ENCODE measurements at places on chromosomes 7 and 10.

DNA sequence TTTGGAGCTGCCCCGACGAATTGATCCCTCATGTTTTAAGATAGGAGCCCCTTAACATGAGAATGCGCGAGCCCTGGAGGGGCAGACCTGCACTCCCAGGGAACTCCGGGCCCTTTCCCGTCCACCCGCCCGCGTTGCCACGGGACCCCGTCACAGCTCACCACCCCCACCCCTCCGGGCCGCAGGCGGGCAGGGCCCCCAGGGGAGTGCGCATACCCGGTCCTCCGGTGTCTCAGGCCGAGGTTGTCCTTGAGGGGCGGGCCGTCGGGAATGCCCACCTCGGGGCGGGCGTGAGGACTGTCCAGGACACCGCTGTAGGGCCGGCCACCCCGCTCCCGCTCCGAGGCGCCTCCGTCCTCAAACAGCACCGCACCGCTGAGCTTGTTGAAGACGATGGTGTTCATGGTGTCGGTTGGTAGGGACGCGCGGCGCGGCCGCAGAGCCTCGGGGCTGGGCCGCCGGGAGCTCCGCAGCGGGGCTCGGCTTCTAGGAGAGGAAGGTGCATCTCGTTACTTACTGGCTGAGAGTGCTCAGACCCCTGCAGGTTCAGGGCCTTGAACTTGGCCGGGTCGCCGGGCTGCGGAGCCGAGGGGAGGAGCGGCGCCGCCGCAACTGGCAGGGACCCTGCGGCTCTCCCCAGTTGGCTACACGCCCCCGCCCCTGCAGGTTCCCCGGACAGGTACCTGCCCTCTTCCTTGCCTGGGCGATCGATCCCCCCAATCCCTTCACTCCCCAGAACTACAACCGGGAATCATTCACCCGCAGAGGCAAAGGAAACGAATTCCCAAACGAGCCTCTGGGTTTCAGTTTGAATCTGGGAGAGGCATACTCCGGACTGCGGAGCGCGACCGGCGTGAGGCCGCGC lies 2.4 kb downstream of the MKX start:
- peak; percentile 12 for DNase-seq

- DNase-seq: no peak
Measured at GRCh38 chr7:10237306-10237705, 736.4 kb upstream of the PHF14 start.

GRCh38 chr7:149261316-149261828 lies 624 bp upstream of the ZNF783 start:
- DNase-seq: no peak

- no peak for DNase-seq
Measured at GRCh38 chr7:44814919-44815318, 18.4 kb downstream of the PPIA start.

DNA sequence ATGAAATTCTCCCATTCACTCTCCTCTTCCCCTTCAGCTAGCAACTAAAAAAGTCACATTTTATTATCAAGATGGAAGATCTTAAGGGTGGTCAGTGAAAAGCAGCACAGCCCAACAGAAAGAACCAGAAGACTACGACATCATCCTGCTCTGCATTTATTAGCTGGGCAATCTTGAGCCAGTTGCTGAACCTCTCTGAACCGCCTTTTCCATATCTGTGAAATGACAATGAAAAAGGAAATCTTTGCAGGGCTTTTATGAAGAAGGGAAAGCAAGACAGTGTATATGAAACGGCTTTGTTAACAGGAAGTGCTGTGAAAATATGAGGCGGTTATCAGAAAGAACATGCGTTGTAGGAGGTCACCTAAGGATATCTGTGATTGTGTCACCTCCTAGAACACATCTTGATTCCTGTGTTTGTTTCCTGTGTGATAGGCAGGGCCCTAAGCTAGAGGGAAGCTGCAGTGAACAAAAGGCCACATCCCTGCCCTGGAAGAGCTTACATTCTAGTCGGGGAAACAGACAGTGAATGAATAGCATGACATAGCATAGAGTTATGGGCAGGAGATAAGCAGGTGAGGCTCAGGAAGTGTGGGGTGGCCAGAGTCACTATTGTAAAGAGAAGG lies 36.0 kb upstream of the KCNMA1 start:
- DNase-seq: no peak

DNA sequence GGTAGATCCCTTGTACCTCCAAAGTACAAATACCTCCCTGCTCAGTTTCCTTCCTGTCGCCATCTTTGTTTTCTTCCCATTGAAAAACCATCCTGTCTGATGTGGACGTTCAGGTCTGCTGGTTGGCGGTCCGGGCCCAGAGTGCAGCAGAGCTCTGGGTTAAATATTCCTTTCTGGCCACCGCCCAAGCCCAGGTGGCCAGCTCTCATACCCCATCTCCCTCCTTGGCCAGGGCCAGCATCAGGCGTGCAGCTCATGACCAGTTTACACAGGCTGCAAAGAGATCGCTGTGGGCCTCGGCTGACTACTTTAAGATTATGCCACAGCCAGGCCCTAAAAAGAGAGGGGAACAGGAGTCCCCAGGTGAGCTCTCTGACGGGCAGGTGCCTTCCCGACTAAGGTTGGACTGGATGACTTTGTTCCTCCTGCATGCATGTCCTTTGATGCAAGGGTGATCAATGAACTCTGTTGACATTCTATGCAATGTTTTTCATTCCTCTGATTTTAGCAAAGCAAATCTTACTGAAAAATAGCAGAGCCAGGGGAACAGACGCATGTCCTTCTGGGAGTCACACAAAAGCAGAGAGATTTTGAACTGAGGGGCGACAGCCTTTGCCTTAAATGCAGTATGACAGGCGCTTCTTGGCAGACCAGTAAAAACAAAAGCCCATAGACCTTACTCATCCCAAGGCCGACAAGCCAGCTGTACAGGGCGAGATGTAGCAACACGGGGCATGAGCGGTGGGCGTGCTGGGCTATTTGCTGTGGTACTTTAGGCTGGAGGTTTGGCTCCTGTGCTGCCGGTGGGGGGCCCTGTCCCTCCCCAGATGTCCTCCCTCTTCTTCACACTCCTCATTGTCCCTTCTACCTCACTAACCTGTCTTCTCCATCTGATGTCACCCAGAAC lies 33.3 kb upstream of the SH2B2 start:
- DNase-seq: no peak

- DNase-seq: no peak
Measured at GRCh38 chr7:3234051-3234450, 67.0 kb upstream of the SDK1 start.

DNA sequence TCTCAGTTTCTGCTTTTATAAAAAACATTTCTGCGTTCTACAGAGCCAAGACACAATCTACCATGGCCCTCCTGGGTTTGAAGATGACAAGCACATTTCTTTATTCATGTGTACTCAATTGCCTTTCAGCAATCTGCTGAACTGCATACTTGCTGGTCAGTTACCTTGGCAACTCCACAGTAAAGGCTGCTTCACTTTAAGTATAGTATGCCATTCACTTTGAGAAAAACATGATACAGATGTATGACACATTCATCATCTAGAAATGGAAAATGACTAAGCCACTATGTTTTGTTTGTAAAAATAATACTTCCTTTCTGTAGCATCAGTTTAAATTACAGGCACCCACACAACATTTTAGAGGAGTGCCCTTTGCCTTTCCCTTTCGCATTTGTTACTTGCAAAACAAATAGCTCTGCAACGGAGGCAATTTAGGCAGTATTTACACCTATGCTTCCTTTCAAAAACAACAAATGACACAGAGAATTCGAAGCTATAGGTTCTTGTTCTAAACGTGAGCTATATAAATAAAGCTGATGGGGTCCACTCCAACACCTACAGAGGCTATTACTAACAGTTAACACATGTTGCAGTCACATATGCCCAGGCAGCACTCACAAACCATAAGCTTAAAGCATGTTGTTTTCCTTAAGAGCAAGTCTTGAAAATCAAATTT lies 23.5 kb downstream of the SGCE start:
- DNase-seq: no peak

GRCh38 chr10:89814278-89814677 lies 112.9 kb downstream of the KIF20B start:
- no peak for DNase-seq

DNA sequence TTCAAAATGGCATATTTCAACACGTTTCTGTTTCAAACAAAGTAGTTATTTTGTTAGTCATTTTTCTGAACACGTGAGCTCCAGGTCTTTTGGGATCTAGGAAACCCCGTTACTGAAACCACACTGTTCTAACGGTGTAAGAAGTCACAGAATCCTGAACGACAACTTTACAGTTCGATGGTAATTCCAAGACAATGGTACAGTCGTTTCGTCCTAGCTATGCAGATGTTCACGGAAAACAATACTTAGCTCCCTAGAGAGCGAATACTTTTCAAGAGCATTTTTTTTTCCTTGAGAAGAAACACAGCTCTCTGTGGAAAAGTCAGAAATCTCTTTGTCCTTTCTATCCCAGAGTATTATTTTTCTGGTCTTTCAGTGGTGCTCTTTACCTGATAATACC lies 254.1 kb downstream of the ADARB2 start:
- DNase-seq: no peak

GRCh38 chr10:2076528-2076927 lies 339.2 kb upstream of the ADARB2 start:
- no peak for DNase-seq

- DNase-seq: no peak
Measured at GRCh38 chr10:34288634-34289033, 526.5 kb downstream of the PARD3 start.

GRCh38 chr7:132249256-132249971 lies 326.9 kb downstream of the PLXNA4 start:
- no peak for DNase-seq

DNA sequence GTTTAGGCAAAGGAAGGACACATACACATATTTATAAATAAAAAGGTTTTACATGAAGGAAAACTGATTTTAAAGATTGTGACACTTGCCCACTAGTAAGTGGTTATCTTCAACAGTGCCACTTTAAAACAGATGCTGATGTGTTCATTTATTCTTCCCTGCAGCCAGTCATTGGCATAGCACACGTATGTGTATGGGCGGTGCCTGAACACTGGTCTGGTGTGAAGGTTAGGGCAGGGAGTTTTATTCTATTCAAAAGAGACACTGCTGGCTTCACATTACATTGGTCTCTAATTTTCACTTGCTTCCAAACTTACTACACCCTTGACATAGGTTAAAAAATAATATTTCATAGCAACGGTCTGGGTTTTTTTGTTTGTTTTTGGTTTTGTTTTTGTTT lies 57.9 kb downstream of the NOD1 start:
- no peak for DNase-seq

DNA sequence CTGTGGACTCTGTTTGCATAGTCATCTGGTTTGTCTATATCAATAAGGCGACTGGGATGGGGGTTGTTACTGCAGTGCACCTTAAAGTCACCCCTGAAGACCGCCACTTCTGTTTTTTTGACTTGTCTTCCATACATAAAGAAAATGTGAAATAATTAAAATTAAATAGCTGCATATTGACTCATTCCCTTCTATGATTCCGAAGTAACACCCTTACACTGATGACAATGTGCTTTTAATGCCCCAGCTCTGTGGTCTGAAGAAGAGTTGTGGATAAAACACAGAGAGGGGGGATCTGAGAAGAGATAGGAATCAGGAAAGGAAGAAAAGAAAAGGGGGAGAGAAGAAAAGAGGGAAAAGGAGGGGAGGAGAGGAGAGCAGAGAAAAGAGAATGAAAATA lies 796.9 kb upstream of the MBL2 start:
- no peak for DNase-seq

GRCh38 chr10:31739711-31740110 lies 188.9 kb downstream of the ARHGAP12 start:
- no peak for DNase-seq

DNA sequence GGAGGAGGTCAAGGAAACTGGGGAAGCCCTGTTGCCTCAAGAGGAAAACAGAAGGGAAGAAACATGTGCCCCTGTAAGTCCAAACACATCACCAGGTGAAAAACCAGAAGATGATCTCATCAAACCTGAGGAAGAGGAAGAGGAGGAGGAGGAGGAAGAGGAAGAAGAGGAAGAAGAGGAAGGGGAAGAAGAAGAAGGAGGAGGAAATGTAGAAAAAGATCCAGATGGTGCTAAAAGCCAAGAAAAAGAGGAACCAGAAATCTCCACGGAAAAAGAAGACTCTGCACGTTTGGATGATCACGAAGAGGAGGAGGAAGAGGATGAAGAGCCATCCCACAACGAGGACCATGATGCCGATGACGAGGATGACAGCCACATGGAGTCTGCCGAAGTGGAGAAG lies 82.7 kb upstream of the SAMD8 start:
- DNase-seq: no peak

DNA sequence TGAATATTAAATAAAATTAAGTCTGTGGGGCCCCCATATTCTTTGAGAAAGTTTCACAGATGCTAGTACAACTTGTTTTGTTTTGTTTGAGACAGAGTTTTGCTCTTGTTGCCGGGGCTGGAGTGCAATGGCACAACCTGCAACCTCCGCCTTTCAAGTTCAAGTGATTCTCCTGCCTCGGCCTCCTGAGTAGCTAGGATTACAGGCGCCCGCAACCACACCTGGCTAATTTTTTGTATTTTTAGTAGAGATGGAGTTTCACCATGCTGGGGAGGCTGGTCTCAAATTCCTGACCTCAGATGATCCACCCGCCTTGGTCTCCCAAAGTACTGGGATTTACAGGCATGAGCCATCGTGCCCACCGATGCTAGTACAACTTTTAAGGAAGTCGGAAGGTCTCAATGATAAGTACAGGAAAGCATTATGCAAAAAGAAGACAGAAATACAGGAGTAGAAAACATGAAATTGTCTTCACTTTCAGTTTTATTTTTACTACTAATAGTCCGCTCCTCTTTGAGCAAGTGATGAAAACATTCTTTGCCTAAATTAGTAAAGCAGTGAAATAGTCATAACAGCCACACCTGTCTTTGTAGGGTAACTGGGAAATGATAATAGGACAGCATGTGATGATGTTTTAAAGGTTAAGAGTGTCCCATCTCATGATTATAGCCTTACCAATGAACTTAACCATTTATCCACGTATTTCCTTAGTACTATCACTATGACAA lies 147.5 kb downstream of the SEMA3D start:
- DNase-seq: no peak

DNA sequence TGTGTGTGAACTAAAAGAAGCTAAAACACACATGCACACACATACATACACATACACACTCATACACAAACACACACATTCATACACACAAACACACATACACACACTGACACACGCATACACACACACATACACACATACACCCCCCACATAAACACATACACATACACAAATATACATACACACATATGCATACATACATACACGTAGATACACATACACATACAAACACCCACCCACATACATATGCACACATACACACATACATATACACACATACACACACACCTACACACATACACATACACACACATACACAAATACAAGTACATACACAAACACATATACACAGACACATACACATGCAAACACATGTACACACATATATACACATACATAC lies 28.0 kb downstream of the SLC18A2 start:
- DNase-seq: no peak
